Renal cortex interstitium (tissue), 15 donors: ENCODE measurements at places on chromosomes 2 and 18.

- no peak for DNase-seq
Observed at GRCh38 chr2:229335877-229336346, 64.8 kb upstream of the PID1 start.

DNA sequence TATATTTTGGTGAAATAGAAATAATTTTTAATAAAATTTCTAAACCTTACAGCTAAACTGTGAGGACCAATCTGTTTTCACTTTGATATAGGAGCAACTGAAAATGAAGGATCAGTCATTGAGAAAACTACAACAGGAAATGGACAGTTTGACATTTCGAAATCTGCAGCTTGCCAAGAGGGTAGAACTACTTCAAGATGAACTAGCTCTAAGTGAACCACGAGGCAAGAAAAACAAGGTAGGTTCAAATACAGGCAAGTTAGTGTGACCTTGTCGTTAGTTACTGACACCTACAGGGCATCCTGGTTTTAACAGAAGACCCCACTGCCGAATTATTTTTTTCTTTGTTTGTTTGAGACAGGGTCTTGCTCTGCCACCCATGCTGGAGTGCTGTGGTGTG is 75.5 kb upstream of the STON1 start:
- DNase-seq = no peak

DNA sequence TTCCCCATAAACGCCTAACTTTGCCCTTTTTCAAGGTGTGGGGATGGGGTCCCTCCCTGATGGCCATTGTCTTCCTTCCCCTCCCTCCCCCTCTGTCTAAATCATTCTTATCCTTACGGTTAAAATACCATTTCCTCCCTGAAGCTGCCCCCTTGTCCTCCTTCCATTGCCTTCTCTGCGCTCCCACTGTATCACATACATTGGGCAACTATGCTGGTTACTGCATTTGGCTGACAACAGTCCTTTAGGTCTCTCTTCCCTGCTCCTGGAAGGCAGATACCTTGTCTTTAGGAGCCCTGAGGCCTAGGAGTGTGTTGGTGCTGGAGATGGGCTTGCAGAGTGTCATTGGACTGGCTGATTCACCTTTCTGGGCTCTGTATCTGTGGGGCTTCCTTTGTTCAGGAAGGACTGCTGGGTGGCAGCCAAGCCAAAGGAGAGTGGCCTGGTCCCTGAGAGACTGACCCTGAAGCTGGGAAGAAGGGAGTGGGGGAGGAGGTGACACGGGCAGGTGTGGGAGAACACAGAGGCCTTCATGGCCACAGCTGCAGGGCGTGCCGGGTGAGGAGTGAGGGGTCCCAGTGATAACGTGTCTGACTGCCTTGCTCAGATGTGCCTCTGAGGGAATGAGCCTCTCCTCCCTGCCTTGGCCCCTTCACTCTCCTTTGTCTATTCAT is 2.2 kb downstream of the WNT6 start:
- DNase-seq = no peak

- DNase-seq = no peak
Observed at GRCh38 chr2:108536133-108536780, 2.0 kb downstream of the LIMS1 start.

DNA sequence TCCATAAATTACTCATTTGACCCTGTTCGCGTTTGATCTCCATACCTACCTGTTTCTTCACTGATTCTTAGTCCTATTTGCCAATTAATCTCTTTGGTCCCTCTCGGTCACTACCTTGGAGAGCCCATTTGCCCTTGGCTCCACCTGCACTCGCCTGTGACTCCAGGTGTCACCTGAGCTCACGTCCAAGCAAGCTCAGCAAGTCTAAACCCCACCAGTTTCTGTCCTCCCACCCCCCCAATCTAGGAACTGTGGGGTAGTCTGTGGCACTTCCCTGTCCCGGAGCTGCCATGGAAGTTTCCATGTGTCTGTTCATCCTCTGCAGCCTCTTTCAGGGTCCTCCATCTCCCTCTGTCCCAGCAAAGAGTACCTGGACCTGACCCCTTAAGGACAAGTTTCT is 68.1 kb upstream of the BCL2L11 start:
- no peak for DNase-seq

DNA sequence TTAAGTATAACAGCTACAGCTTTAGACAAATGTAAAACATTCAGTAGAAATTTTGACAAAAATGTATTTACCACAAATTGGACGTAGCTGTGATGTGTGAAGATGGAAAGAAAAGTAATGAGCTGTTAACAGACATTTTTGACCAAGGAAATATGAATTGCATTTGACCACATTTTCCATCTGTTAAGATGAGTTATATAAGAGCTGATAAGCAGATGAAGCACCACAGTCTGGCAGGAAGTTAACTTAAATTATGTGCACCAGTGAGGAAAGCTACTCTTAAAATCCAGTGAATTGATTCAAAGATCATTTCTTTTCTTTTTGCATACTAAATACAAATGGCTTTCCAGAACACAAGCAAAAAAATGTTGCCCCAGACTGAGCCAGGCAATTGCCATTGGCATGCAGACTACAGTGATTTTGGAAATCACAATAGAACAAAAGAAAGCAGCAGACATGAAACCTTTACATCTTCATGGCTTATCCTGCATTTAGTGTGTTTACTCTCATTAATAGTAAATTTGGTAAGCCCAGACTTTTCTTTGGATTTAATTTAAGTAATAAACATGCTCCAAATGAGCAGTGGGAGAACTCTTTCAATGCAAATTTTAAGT is 493.7 kb downstream of the TMX3 start:
- no peak for DNase-seq

DNA sequence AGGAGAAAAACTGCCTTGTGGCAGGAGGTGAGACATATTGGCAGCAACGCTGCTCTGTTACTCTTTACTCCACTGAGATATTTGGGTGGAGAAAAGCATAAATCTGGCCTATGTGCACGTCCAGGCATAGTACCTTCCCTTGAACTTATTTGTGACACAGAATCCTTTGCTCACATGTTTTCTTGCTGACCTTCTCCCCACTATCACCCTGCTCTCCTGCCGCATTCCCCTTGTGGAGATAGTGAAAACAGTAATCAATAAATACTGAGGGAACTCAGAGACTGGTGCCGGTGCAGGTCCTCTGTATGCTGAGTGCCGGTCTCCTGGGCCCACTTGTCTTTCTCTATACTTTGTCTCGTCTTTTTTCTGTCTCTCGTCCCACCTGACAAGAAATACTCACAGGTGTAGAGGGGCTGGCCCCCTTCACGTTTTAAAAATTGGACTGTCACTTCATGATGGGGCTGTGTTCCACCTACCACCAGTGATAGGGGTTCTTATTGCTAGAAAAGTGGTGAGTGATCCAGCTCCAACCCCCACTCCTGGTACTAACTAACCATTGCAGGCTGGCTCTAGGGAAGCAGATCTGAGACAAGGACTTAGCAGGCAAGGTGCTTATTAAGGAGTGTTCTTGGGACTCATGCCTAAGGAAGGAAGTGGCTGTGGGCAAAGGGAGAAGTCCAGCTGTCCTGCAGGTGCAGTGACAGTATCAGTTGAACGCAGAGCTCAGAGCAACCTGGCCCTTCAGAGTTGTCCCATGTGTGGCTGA is 51.7 kb downstream of the LONRF2 start:
- no peak for DNase-seq

- DNase-seq = no peak
Observed at GRCh38 chr2:101199251-101199791, 48.1 kb upstream of the TBC1D8 start.

DNA sequence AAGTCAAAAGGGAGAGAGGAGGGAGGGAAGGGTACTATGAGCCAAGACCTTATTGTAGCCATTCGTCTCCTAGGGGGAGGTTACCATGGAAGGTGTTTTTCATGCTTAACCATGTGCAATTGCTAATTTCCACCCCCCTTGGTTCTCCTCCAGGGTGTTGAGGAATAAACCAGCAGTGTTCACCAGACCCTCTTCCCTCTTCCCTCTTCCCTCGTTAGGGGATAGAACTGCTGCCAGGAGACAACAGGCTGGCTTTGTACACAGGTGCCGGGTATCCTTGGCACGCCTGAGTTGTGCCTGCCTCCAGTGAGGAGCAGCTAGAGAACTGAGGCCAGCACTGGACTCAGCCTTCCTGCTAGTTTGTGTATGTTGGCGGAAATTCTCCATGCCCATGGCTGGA is 41.1 kb upstream of the ARL5A start:
- DNase-seq = no peak

- peak; percentile 88 for DNase-seq
Observed at GRCh38 chr2:217622205-217623060, 380.4 kb downstream of the TNS1 start.

- DNase-seq = no peak
Observed at GRCh38 chr2:47520825-47521665, 118.1 kb downstream of the MSH2 start.

DNA sequence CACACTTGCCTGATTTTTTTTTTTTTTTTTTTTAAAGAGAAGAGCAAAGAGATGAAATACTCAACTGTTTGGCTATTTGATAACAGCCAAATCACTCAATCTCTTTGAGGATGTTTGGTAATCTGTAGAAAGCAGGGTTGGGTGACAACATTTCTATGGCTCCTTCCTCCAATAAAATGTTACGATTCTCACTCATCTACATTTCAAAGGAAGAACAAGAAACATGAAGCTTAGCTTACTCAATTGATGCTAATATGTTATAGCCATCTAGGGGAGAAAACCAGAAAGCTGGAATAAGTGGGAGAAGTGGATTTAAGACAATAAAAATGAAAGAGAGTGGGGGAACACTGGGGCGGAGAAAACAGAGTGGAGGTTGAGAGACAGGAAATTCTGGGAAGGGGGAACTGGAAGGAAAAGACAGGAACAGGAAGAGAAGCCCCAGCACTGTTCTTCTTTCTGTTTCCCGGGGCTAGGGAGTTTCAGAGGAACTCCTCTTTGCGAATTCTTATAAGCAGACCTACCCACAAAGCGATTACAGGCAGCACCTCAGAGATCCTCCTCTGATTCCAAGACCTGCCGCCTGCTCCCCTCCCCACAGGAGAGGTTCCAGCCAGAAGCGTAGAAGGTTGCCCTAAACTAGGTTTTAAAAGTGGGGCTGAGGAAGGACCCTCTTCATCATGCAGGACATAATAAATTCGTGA is 13.3 kb downstream of the ST3GAL5 start:
- DNase-seq = no peak

DNA sequence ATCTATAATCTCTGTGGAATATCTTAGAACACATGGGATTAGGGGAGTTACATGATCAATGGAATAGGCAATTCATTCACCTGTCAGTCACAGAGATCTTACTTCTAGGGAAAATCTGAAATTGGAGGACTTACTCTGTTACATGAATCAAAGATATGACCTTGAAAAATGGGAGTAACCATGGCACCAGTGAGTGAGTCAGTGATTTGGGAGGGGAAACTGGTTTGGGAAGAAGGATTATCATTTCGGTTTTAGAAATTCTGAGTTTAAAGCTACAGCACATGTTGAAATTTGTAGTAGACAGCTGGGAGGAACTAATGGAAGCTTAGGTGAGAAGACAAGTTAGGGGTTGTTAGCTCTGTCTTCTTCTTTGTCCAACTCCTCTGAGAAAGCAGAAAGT is 153.7 kb downstream of the CAMKMT start:
- DNase-seq = no peak

GRCh38 chr2:198096002-198096401 is 291.6 kb downstream of the PLCL1 start:
- no peak for DNase-seq

DNA sequence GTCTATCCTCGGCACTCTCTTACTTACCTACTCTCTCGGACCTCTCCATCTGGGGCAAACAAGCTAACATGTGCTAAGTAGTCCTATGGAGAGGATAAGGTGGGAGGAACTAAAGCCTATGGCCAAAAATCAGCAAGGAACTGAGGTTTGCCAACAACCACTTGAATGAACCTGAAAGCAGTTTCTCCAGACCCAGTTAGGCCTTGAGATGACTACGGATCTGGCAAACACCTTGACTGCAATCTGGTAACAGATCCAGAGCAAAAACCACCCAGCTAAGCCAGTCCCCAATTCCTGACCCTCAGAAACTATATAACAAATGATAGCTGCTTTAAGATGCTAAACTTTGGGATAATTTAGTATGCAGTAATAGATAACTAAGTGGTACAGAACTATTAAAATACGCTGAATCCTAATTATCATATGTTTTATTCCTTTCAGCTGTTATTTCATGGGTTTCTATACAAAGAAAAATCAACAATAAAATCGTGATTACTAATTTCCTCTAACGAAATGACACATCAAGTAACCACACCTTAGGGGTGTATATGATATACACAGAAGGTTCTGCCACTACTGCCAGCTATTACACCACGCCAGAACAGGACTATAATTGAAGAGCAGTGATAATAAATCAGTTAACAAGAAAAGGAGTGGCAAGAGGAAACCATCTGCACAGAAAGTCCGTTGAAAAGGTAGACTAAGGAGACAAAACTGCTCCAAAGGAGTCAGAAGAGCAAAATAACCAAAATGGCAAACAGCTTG is 3.2 kb downstream of the FARSB start:
- DNase-seq = no peak

GRCh38 chr2:81542119-81542518 is 1237.6 kb upstream of the LRRTM1 start:
- DNase-seq = no peak

DNA sequence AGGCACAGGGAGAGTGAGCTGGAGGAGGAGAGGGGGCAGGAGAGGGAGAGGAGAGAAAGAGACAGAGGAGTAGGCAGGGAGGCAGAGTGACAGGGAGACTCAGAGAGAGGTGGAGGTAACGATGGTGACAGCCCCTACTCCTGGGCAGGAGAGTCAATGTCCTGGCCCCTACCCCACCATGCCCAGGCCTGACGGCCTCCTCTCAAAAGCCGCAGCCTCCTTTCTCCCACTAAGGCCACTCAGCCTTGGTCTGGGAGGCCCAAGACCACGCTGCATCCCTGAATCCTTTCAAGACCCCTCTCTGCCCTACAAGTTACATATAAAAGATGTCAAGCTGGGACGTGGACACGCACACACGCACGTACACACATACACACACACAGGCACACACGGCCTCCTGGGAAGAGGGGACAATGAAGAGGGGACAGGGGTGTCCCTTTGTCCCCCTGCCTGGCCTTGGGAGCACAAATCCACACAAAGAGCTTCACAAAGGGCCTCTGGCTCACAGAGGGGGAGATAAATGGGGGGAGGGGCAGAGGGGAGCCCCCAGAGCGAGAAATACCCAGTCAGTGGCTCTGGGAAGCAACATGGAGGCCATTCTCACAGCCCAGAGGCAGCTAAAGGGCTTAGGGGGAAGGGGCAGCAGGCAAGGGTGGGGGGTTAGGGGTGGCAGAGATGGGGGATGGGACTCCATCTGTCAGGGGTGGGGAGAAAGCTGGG is 19.5 kb upstream of the TNS1 start:
- DNase-seq = no peak

DNA sequence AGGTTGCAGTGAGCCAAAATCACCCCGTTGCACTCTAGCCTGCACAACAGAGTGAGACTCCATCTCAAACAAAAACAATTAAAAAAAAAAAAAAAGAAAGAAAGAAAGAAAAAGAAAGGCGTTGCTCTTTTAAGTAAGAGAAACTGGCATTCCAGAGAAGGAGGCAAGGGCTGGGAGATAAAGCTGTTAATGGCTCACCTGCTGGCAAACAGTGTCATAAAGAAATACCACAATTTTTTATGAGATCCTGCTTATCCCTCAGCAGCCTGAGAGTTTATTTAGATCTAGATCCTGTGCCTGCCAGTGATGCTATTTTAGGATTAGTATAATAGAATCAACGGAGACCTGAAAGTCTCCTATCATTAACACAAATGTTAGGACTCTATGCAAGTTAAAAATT is 16.3 kb downstream of the SLC19A3 start:
- DNase-seq = no peak
